Amniotic stem cell (primary cell): ENCODE measurements at places on chromosomes 6 and 20.

GRCh38 chr6:87522686-87523085 is 49.9 kb downstream of the SLC35A1 start:
- DNase-seq: no peak

DNA sequence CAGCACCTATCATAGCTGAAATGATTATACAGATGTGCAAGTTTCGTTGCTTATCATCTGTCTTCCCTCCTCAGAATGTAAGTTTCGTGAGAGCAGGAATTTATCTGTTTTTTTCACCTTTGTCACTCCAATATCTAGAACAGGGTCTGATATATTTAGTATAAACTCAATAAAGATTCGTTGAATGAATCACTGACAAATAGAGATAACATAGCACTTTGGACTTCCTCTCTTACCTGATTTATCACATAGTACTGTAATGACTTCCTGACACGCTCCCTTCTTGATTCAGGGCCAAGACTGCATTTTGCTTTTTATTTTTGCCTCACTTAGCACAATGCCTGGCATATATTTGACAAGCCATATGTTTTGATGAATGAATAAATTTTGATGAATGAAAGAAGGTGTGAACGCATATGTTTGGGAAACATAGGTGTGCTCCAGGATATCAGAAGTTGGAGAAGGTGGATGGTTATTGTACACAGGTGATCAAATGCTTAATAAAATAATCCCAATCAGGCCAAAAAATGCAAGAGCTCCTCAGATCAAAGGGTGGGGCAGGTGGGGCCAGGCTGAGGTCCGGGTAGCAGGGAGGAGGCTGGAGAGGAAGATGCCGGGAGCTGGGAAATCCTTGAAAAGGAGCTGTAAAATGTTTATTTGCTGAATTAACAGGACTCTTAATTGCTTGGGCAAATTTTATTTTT is 33.0 kb downstream of the PIM1 start:
- no peak for DNase-seq

DNA sequence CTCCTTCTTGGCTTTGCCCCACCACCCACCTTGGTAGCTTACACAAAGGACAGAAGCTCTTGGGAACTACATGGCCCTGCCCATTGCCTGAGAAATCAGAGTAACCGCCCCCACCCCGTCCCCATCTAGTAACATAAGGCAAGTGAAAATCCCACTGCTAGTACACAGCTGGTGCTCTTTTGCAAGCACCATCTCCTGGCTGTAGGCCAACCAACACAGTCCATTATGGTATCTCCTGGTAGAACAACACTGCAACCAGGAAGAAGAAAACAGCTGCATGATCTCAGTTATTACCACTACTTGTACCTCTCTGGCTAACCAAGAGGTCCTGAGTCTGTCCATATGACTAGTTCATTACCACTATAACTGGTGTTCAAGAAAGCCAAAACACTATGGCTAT is 841.1 kb upstream of the MANEA start:
- no peak for DNase-seq

DNA sequence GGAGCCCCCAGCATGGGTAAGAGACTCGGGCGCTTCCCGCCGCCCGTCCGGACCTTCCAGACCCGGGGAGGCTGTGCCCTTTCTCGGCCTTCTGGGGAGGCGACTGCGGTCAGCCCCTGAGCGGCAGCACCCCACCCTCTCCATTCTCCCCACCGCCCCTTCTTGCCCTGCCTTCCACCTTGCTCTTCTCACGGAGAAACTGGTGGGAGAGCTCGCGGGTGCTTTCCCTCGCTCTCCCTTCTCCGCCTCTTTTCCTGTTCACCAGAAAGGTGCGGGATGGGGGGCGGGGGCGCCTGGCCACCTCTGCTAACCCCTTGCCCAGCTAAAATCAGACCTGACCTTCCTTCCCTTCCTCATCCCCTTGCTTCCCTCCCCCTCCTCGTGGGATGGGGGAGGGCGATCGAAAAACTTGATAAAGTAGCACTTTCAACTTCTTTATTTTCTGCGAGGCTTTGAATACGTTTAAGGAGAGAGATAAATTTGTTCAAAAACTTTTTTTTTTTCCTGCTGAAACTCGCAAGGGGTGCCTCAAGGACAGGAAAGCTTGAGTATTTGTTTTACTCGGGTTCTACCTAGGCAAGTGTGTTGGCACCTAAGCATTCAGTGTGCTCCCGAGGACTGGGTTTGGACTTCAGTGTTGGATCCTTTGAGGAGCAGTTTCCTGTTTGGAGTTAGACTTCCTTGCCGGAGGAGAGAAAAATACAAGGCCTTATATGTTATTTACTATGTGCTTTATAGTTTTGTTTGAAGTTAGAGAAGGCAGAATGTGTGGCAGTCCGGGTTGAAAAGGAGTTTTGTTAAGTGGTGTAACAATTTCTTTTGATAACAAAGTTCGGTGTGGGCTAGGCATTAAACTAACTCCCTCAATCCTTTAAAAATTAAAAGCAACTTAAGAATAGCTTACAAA is 897 bp downstream of the CD2AP start:
- no peak for DNase-seq

DNA sequence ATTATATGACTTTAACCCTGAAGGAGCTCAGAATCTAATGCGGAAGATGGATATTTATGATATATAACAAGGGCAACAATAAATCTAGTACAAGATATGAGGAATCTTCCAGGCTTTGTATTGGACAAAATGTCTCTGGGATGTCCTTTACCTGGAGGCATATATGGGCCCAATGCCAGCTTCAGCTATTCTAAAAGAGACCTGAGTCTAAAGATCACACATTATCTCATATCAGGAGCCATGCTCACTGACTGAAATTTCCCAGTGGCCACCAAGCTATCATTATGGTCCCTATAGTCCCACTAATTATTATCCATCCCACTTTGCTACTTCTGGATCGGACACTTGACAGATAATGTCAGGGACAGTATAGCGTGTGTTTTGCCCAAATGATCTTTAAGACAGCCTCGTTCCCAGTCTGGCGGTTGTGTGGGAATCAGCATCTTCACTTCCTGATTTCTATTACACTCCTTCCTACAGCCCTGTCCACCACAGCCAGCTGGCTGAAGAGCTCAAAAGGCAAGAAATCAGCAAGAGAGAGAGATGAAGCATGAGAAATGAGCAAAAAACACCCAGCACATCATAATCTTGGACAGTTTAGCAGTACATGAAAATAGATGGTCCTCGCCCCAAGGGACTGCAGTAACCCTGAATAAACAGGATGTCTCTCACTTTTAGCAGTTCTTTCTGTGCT is 34.9 kb downstream of the KLHL31 start:
- no peak for DNase-seq

- DNase-seq: no peak
Measured at GRCh38 chr20:48241482-48241881, 456.2 kb upstream of the SULF2 start.

- no peak for DNase-seq
Measured at GRCh38 chr20:12715991-12716680, 292.6 kb upstream of the SPTLC3 start.

GRCh38 chr20:39661833-39662232 is 699.7 kb downstream of the DHX35 start:
- DNase-seq: no peak

GRCh38 chr20:35490736-35491181 is 35.4 kb downstream of the CEP250 start:
- DNase-seq: no peak

DNA sequence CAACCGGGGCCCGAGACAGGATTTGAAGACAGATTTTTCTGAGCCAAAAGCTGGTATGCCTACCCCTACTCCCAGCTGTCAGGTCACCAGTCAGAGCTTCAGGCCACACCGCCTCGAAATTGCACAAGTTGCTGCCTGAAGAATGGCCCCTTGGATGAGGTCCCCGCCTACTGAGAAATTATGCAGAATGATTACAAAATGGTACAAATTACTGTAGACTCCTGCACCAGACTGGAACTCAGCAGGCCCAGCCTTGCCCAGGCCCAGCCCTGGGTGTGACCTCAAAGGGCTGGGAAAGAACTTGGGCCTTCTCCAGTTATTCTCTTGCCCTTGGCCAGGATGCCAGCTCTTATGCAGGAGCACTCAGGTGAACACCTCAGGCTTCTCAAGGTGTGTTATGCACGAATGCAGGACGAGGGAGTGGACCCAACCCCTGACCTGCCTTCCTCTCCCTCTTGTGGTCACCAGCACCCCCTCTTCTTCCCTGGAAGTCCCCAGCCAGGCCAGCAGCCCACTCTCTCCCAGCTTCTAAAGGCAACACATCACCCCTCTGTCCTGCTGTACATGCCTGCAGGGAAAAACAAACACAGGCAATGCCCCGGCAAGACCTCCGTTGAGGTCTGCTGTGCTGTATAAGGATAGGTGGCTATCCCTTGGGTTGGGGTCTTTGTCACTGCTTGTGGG is 88.7 kb upstream of the NAA20 start:
- no peak for DNase-seq

GRCh38 chr6:109023356-109023925 is 71.2 kb downstream of the SESN1 start:
- no peak for DNase-seq

- no peak for DNase-seq
Measured at GRCh38 chr20:62225820-62226635, 6.0 kb upstream of the HRH3 start.

DNA sequence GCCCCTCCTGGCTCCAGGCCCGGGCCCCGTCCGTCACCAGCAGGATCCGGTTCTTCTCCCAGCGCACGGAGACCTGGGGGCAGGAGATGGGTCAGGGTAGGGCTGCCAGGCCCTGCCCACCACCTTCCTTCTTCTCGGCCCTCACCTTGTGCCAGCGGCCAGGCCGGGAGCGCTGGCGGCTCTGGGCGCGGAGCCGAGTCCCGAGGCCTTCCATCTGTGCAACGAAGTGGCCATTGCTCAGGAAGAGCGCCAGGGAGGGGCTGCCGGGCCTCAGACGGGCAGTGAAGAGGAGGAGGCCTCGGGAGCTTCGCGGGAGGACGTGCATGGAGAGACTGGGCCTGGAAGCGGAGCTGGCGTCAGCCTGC is 7.9 kb downstream of the ADRM1 start:
- no peak for DNase-seq

DNA sequence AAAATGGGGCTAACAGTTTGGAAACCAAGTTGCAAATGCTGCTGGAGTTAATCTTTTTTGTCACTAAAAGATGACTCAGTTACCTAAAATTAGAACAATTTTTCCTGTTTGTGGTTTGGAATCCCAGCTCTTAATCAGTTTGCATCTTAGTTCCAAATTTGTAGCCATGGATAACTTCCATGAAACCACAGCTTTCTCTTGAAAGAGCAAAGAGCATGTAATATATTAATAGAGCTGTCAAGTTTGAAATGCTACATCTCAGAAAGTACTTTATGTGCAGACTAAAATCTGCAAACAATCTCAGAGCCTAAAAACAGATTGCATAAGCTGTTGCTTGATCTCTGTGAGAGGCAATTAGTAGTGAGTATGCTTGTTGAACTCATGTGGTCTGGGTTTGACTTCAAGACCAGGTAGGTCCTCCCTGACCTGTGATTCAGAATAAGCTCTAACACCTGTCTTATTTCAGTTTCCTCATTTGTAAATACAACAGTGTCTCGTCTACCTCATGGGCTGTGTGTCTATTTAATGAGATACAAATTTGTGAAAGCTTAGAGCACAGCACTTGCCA is 23.5 kb downstream of the DHX35 start:
- DNase-seq: no peak

GRCh38 chr20:25273541-25274358 is 25.9 kb downstream of the PYGB start:
- no peak for DNase-seq

DNA sequence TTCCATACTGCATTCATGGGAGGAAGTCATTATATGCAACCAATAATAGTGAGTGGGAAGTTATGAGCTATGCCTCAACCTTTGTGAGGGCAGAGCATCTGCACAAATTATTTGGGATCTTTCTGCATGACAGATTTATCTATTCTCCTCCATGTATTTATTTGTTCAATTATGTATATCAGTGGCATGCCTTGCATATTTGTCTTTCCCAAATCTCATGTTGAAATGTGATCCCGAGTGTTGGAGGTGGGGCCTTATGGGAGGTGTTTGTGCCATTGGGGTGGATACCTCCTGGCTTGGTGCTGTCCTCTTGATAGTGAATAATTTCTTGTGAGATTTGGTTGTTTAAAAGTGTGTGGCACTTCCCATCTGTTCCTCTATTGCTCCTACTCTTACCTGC is 1246.0 kb upstream of the CITED2 start:
- DNase-seq: no peak

DNA sequence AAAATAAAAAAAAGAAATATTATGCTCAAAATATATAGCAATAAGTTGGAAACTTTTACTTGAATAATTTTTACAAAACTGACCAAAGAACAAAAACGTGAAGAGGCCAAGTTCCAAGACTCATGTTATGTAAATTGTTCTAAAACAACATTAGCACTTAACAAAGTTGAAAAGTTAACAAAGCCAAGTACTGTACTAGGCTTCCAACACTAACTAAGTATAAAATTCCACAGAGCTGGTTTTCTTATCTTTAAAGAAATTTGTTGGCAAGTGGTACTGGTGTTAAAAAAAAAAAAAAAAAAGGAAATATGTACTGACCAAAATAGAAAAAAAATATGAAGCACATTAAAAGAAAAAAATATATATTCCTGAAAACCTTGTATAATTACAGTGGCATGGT is 127.8 kb downstream of the SLC16A10 start:
- DNase-seq: no peak

- peak; percentile 5 for DNase-seq
Measured at GRCh38 chr20:62066339-62066982, 780 bp upstream of the TAF4 start.

DNA sequence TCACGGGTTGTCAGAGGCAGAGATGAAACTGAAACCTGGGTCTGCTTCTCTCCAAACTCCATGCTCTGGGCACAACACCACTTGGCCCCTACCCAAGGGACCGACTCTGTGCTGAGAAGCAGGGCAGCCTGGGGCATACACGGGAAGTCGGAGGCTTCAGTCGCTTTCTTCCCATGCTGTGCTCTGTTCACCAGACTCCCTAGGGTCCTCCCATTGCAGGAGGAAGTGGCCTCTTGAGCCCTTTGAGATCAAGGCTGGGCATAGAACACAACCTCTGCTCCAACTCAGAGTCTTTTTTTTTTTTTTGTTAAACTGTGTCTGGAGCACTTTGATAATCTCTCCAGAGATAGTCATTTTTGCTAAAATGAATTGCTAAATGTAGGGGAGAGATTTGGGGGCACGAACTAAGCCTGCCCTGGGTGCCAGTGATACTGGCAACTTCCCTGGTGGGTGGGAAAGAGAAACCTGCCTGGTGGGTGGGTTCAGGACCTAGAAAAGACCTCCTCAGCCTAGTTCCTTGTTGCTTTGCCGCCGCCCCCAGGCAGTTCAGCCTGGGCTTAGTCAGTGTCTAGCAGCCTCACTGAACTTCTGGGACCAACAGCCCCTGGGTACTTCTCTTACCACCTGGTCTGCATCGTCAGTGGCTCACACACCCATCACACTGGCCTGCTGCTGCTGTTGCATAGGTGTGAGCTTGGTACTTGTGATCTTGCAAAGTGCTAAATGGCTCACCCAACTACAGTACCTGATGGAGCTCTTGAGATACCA is 62.0 kb downstream of the PPP1R14C start:
- no peak for DNase-seq

DNA sequence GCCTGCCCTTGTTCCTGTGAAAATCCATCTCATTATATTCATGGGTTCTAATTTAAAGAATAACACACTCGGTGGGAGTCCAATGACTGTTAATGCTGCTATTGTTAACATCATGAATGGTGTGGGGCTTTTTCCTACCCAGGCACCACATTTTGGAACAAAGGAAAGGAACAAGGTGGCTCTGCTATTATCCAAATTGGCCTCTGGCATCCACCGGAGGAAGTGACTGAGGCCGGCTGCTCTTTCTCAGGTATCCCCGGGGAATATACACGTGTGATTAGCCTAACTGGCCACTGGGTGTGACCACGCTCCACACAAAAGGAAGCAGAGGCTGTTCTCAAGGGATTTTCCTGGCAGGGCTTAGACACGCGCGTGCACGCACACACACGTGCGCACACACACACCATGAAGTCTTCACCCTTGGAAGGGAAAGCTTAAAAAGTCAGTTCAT is 601.2 kb upstream of the ARID1B start:
- DNase-seq: no peak
